ENCODE measurements at places on chromosomes 2 and 18. TPM values are rescaled to one million over a fixed set of nuclear protein-coding genes. Genes with fewer than 3 reads are reported as not detected.

- DNase-seq, result no peak
These were observed 1099.9 kb downstream of the DPP10 start for GRCh38 chr2:115542331-115542730.

DNA sequence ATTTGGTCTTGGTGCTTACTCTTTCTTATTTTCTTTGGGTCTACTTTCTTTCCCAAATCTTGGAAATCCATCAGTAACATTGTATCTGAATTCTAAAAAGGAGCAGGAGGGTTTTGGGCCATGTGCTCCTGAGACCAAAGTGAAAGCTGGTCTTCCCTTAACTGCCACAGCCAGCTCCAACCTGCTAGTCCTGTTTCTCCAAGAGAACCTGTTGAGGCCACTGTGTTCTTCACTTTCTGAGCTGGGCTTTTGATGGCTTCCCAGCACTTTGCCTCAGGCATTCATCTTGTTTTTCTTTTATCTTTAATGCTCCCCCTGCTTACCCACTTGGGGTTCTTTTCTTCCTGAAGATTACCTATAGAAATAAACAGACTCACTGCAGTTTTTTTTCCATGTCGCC is 53.3 kb downstream of the ARHGAP28 start:
- DNase-seq, result no peak

DNA sequence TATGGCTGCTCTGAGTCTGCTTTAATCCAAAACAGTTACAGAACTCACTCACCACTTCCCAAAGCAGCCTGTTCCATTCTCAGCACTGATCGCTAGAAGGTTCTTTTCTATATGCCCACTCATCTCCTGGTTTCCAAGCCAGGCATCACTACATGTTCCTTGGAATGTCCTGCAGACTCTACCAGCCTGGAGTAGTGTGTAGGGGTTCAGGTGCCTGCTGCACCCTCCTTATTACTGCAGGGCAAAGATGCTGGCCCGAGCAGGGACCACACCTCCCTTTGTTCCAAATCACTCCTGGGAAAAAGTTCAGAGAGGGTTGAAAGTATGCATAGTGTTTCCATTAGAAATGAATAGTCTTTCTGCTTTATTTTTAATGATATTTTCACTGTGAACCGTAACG is 196.6 kb downstream of the SH3RF3 start:
- no peak for DNase-seq

DNA sequence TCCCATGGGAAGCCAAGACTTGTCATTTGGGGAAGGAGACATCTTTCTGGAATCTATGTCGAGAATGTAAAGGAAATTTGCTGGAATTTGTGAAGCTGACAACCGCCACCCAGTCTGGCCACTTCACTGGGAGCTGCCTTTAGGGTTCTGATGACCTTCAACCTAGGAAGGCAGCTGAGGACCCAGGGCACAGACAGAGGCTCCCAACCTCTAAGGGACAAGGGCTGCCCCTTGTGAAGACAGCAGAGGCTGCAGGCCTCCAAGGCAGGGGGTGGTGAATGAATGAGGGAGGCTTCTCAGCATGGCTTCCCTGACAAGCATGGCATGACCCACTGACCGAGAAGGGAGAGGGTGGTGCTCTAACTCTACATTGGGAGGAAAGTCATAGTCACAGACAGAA is 128.9 kb upstream of the ASB18 start:
- DNase-seq, result no peak

DNA sequence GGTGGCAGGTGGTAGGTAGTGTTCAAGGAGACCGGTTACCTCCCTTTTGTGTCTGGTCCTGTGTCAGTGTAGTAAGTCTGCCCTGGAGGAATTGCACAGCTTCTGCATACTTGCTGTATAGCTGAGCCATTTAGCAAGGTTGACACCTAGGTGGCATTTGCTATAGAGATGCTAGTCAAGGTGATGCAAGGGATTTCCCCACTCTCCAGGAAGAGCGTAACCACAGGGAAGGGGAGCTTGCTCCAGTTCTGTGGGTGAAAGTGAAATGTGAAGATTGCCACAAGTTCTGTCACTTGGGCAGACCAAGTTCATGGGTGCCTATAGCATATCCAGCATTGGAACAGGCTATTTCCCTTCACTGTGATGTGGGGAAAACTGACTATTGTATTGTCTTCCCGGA is 28.1 kb downstream of the NAT8 start:
- DNase-seq, result no peak

DNA sequence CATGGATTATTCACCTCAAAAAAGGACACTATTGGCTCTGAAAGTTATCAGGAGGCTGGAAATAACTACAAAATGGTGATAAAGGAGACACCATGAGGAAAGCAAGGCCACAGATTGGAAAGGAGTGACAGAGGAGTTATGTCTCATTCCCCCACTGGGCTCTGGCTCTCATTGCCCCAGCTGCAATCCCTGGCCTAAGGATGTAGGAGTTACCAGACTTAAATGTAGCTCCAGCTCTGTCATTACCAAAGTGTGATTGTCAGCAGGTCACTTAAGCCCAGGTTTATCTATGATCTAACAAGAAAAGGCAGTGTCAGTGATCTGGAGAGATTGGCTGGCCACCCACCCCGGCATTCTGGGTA is 1228.2 kb upstream of the DDX18 start:
- DNase-seq, result no peak

GRCh38 chr2:43326101-43326825 is 99.9 kb upstream of the ZFP36L2 start:
- no peak for DNase-seq

- peak; percentile 11 for DNase-seq
These were observed 272.5 kb upstream of the KCNJ3 start for GRCh38 chr2:154425994-154426393.

DNA sequence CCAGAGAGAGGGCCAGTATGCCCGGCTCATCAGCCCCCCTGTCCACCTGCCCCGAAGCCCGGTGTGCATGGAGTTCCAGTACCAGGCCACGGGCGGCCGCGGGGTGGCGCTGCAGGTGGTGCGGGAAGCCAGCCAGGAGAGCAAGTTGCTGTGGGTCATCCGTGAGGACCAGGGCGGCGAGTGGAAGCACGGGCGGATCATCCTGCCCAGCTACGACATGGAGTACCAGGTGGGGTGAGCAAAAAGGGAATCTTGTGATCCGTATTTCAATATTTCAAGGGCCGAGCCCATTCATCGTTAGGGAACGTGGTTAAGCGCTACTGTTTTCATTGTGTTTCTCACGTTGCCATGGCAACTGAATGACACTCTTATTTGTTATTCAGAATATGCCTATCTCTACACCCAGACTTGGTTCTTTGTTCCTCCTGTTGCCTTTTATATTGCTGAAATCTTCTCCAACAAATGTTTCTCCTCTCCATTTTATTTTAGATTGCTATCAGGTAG is 81.5 kb downstream of the NRP2 start:
- peak; percentile 43 for DNase-seq

GRCh38 chr2:45606796-45607195 is 4.3 kb downstream of the SRBD1 start:
- DNase-seq, result no peak

- peak; percentile 14 for DNase-seq
These were observed 152.9 kb downstream of the DYSF start for GRCh38 chr2:71606244-71606643.

GRCh38 chr2:28944535-28945248 is 36.4 kb upstream of the TOGARAM2 start:
- DNase-seq, result no peak

- no peak for DNase-seq
These were observed 52.9 kb upstream of the TXNDC2 start for GRCh38 chr18:9832871-9833270.

DNA sequence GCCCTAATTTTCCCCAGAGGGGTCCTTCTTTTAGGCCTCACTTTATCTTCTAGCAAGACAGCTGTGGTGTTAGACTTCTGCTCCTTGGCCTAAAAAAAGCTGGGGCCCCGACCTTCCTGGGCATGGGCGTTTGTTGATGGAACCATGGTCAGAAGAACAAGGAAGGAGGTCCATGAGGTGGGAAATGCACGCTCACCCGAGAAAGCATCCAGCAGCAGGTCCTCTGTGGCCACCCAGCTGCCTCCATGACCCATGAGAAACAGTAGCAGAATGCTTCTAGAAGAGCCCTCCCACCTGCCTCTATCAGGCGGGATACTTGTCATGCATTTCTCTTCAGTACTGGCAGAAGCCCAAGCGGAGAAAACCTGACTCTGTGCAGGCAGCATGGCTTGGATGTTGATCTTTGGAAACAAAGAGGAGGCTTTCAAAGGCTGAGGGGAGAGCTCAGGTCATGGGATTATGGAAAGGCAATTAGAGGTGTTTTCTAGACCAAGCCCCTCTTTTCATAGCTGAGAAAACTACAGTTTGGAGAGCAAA is 249.1 kb downstream of the FAM210A start:
- DNase-seq, result no peak

DNA sequence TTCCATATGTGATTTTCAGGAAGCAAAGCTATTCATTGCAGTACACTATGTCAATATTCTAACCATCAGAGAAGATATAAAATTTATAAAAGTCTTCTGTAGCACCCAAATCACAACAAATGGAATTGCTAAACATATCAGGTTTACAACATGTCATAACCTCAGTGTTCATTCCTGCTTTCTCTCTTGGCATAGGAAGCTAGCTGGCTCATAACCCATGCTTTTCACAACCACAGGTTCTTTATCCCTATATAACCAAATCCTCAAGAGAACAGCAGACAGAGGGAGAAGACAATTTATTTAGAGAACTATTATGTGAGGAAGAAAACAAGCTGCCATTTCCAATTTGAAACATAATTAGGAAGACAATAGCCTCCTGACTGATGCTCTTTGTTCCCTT is 997.0 kb upstream of the ACVR2A start:
- no peak for DNase-seq

DNA sequence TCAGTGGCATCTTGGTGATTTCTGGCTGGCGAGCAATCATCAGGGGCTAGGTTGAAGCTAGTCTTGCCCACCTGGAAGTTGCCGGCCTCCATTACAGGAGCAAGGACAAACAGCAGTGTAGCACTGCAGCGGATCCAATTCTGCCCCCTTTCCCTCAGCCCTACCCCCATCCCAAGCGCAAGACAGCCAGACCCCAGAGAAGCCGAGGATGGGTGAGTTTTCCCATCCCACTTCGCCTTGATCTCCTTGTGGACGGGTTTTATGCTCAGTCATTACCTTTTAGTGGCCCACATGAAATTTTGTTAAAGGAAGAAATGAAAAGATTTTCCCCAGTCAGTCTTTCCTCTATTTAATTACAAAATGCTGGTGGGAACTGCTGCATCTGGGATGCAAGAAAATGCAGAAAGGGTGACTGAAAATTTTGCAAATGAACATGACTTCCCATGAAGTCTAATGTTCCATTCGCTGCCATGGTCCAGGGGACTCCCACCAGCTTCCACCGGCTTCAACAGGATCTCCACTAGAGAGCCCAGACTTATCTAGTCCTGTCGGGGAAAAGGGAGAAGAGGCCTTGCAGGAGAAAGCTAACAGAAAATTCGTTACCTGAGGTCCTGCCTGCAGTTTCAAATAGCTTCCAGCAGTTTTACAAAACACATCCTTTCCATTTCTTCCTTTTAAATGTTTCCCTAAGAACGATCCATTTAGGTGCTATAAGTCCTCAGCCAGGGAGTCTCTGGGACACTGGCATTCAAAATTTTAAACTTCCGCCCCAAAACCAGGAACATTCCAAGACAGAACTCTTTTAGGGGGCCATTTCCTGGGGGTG is 1.9 kb upstream of the HOXD9 start:
- DNase-seq, result no peak

- DNase-seq, result peak; percentile 39
These were observed 73.8 kb downstream of the KCNG2 start for GRCh38 chr18:79871481-79872091.

- no peak for DNase-seq
These were observed 433.5 kb downstream of the SATB2 start for GRCh38 chr2:199024224-199024623.

- no peak for DNase-seq
These were observed 98.5 kb downstream of the NUP35 start for GRCh38 chr2:183222751-183223150.

DNA sequence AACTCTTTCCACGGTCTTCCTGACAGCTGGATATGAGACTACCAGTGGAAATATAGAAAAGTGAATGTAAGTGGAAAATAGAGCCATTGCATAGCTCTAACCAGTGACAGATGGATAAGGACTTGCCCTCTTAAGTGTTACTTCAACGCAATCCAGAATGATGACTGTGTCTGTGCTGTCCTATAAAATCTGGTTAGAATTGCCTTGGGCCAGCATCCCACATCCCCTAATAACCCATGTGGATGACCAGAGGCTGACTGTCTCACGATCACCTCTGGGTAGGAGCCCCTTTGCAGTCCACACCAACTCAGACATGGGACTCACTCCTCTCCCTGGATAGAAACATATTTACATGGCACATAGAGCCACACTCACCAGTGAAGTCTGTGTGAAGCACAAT is 186.6 kb downstream of the C1D start:
- DNase-seq, result no peak

- peak; percentile 3 for DNase-seq
These were observed 8.4 kb upstream of the LIMS2 start for GRCh38 chr2:127683757-127684156.

- no peak for DNase-seq
These were observed 6.0 kb downstream of the SPEG start for GRCh38 chr2:219440388-219441256.

GRCh38 chr2:61017556-61018317 is at the start of the genes PEX13 and PUS10:
TSS of gene PEX13 (plus strand) at chr2:61017720. CDS start at chr2:61017760, 40 bp downstream.
TSS of gene PUS10 (minus strand) at chr2:61018255. CDS start at chr2:61011890, 6,365 bp downstream.
- DNase-seq, result peak; percentile 86

GRCh38 chr2:85997017-85997970 is 108.4 kb downstream of the POLR1A start:
- no peak for DNase-seq

GRCh38 chr2:184371641-184372040 is 226.7 kb upstream of the ZNF804A start:
- DNase-seq, result no peak

DNA sequence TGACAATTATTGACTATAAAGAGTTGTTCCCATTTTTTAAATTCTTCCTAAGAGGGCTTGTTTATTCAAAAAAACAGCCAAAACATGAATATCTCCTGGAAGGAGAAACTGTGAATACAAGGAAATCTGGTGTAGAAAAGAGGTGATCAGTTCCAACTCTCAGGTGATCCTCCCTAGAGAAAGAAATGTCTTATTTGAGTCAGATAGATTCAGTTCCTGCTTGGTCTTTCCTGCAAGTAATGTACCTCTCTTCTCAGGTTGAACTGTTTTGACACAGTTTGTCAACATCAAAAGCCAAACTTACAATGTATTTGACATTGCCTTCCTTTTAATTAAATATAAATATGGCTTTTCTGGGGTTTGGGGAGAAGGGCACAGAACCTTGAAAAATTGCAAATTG is 567.4 kb downstream of the ARHGAP15 start:
- no peak for DNase-seq

LHCGR gene
- not detected for polyA plus RNA-seq

CD8B2 gene
- polyA plus RNA-seq, result not detected

ADAM23 gene
- polyA plus RNA-seq, result 3.6 TPM

CNDP1 gene
- not detected for polyA plus RNA-seq

ESCO1 gene
- polyA plus RNA-seq, result 2.7 TPM

LINC00305 gene
- polyA plus RNA-seq, result not detected

KYNU gene
- polyA plus RNA-seq, result not detected

DPYSL5 gene
- 1.8 TPM for polyA plus RNA-seq

POMC gene
- not detected for polyA plus RNA-seq

FKBP1B gene
- polyA plus RNA-seq, result 69.7 TPM

CPS1 gene
- polyA plus RNA-seq, result 13.5 TPM

GCG gene
- not detected for polyA plus RNA-seq

NTSR2 gene
- polyA plus RNA-seq, result not detected

ZNF521 gene
- polyA plus RNA-seq, result 14.1 TPM

TUBB6 gene
- 387 TPM for polyA plus RNA-seq

NT5C1B gene
- polyA plus RNA-seq, result not detected

IL36G gene
- not detected for polyA plus RNA-seq

Measured in SK-N-SH (cell line).